Progenitor cell of endocrine pancreas (in vitro differentiated cells): ENCODE measurements at places on chromosomes 2 and 18.

DNA sequence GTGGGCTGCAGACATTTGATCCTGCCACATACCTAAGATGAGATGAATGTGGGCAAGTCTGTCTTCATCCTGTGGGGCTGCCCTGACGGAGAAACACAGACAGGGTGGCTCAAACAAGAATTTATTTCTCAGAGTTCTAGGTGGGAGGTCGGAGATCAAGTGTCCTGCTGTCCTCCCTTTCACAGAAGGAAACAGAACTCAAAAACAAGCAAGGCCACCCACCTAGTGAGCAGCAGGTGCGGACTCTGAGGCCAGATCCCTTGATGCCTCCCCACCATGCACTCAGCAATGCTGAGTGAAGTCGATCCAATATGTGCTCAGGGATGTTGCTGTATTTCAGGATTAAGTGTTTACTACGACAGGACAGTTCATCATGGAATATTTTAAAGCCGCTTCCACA lies 63.0 kb upstream of the SNTG2 start:
- no peak for DNase-seq

DNA sequence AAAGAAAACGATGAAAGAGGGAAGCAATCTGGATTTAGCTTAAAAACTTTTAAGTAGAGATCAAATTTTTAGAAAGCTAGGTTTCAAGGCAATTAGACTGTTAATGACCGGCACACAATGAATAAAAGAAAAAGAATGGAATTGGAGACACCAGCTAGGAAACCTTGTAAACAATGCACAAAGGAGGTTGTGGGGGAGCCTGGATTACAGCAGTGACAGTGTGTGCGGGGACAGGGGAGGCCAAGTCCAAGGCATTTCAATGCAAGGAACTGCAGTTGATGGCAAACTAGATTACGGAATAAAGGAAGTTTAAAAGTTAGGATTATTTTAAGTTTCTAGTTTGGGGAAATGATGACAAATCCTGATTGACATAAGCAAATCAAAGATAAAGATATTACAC lies 74.5 kb downstream of the DTNB start:
- DNase-seq = no peak

DNA sequence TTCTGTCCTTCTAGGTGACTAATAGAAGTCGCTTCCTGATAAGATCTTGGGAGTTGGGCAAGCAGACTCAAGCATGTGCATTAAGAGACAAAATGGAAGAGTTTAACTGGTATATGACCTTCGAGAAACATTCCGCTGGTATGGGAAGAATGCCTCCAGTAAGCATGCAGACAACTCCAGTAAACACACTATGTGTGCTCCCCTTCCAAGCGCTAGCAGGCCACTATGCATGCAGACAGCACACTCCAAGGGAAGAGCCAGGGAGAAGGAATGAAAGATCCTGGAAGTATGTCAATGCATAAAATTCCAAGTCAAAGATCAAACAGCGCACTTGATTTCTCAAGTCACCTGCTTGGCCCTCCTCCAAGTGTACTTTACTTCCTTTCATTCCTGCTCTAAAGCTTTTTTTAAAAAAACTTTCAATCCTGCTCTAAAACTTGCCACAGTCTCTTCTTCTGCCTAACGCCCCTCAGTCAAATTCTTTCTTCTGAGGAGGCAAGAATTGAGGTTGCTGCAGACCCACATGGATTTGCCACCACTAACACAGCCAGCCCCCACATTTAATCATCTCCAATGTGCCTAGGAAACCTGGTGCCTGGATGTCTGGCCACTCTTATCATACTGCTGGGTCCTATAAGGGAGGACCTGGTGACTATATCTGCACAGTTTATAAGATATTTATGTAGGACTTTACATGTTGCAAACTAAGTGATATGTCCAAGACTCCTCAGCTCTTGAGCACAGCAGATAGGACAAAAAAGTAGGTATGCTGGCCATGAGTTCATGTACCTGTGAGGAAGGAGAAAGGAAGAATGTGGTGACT lies 239.8 kb downstream of the PDE11A start:
- DNase-seq = no peak

GRCh38 chr2:173002751-173003541 lies 72.7 kb upstream of the MAP3K20 start:
- DNase-seq = no peak

GRCh38 chr2:10265329-10266132 lies 37.2 kb upstream of the HPCAL1 start:
- DNase-seq = no peak

- DNase-seq = no peak
These were observed 49.8 kb upstream of the ALPP start for GRCh38 chr2:232328516-232329460.
